Thymus (tissue), 14 donors: ENCODE measurements at places on chromosomes 3 and 15. TPM values are rescaled to one million over a fixed set of nuclear protein-coding genes. Genes with fewer than 3 reads are reported as not detected.

- no peak for DNase-seq
- no peak overlapping the region for H3K27ac ChIP-seq
- no peak overlapping the region for H3K4me3 ChIP-seq
- H3K27me3 ChIP-seq: no peaks in the 10 kb centered on the region
- H3K36me3 ChIP-seq: no peaks in the 10 kb centered on the region
Measured at GRCh38 chr3:153295901-153296300, 133.9 kb downstream of the RAP2B start.

DNA sequence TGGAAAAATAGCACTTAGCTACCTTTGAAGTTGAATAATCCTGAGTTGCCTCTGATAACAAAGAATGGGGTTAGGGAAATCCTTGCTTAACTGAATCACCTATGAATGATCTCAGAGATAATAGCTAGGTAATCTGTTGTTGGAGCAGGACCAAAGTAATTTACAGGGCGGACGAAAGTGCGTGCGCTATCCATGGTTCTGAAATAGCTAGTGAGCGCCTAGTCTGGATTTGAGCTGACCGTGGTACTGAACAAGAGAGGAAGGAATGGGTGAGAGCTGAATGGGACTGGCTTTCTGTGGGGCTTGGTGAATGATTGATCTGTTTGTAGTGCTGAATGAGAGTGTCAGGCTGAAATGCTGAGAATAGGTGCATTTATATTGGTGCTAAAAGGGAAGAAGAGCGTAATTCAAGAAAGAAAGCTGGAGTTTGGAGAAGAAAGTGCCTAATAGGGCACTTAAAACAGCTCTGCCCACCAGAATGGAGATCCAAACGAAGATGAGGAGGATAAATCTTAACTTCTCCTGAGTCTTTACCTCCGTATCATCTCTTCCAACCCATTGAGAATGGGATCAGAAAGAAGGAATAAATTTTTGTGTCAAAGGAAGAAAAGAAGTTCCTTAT is 10.1 kb downstream of the SCN10A start:
- peak; percentile 62 for DNase-seq
- no peaks in the 10 kb centered on the region for H3K36me3 ChIP-seq
- no peak overlapping the region for H3K4me3 ChIP-seq
- H3K27me3 ChIP-seq: no peaks in the 10 kb centered on the region
- H3K4me1 ChIP-seq: no peaks in the 10 kb centered on the region
- no peak overlapping the region for H3K27ac ChIP-seq

DNA sequence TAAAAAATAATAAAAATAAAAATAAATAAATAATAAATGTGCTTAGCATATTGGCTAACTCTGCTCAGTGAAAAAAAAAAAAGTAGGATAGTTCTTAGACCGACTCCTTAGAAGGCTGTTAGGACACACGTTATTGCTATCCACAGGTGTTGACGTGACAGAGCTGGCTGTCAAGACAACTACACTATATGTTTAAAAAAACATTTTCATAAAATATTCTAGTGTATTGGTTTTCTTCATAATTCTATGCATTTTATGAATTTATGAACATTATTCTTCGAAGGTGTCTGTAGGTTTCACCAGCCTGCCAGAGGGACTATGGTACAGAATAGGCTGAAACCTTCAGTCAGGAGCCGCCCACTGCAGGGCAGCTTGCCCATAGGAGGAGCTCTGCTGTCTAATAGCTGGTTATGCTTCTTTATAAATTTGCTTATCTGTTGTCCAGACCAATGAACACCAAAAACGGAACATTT is 9.2 kb downstream of the TM4SF1 start:
- H3K27ac ChIP-seq: no peak overlapping the region
- H3K36me3 ChIP-seq: no peaks in the 10 kb centered on the region
- H3K27me3 ChIP-seq: no peaks in the 10 kb centered on the region
- no peak overlapping the region for H3K4me3 ChIP-seq

GRCh38 chr3:50580683-50581458 is 11.5 kb downstream of the HEMK1 start:
- DNase-seq: no peak
- H3K36me3 ChIP-seq: peaks cover 69% of the 10 kb centered on the region
- H3K4me1 ChIP-seq: no peaks in the 10 kb centered on the region
- H3K27ac ChIP-seq: no peak overlapping the region
- H3K4me3 ChIP-seq: no peak overlapping the region

NKIRAS1 gene
- total RNA-seq: 5.3 TPM
